Fibroblast of the aortic adventitia (primary cell): ENCODE measurements at places on chromosomes 7 and 10. TPM values are rescaled to one million over a fixed set of nuclear protein-coding genes. Genes with fewer than 3 reads are reported as not detected.

The PTF1A gene
- total RNA-seq, result not detected in 2 replicates

The AKR1C1 gene
- total RNA-seq, result 116 and 355 TPM in 2 replicates

The CYP17A1 gene
- total RNA-seq, result not detected in 2 replicates

The FRMPD2 gene
- total RNA-seq, result not detected in 2 replicates

The CNTNAP2 gene
- total RNA-seq, result under 0.01 TPM in 1 of 2 replicates, not detected in the other

The AKR1C4 gene
- total RNA-seq, result not detected in 2 replicates

The TLL2 gene
- total RNA-seq, result under 0.01 TPM in 2 replicates

The SYNPO2L gene
- total RNA-seq, result not detected in 2 replicates

The GPR85 gene
- 2.4 and 5.0 TPM in 2 replicates for total RNA-seq

The COL17A1 gene
- 2.0 and 2.3 TPM in 2 replicates for total RNA-seq

The PLPP4 gene
- 7.5 TPM in 1 of 2 replicates, not detected in the other for total RNA-seq

The POU6F2 gene
- total RNA-seq, result not detected in 2 replicates

The ENO4 gene
- total RNA-seq, result 0.27 and 1.4 TPM in 2 replicates

The CCDC172 gene
- total RNA-seq, result not detected in 2 replicates

The GIMAP7 gene
- total RNA-seq, result not detected in 2 replicates

The EIF5AL1 gene
- 1.5 TPM in 1 of 2 replicates, not detected in the other for total RNA-seq

The NUTM2A gene
- 0.33 TPM in 1 of 2 replicates, not detected in the other for total RNA-seq

The NUDT5 gene
- total RNA-seq, result 28.5 and 63.9 TPM in 2 replicates

The CALHM3 gene
- not detected in 2 replicates for total RNA-seq

The SFXN3 gene
- total RNA-seq, result 56.6 and 83.2 TPM in 2 replicates

The CPA4 gene
- 7.7 and 29.6 TPM in 2 replicates for total RNA-seq

The ZNF503 gene
- 21.7 and 29.8 TPM in 2 replicates for total RNA-seq

The PROSER2 gene
- total RNA-seq, result 3.1 and 4.7 TPM in 2 replicates

The NPTX2 gene
- 0.25 and 2.5 TPM in 2 replicates for total RNA-seq

The CPN1 gene
- not detected in 2 replicates for total RNA-seq

The CYP2C8 gene
- total RNA-seq, result not detected in 2 replicates

The AHR gene
- 326 and 493 TPM in 2 replicates for total RNA-seq

The ABI1 gene
- total RNA-seq, result 18.6 and 71.4 TPM in 2 replicates

The SAP25 gene
- total RNA-seq, result not detected in 2 replicates

The RAB19 gene
- not detected in 2 replicates for total RNA-seq

The RET gene
- 0.08 and 0.27 TPM in 2 replicates for total RNA-seq

The AGBL3 gene
- total RNA-seq, result 0.41 and 2.9 TPM in 2 replicates

The SPDYE16 gene
- 0.09 and 0.33 TPM in 2 replicates for total RNA-seq

The CALY gene
- total RNA-seq, result not detected in 2 replicates

The GAD2 gene
- total RNA-seq, result not detected in 2 replicates

The ACTL6B gene
- not detected in 2 replicates for total RNA-seq

The TNPO3 gene
- 56.7 and 63.3 TPM in 2 replicates for total RNA-seq

The CDK1 gene
- 0.90 and 82.9 TPM in 2 replicates for total RNA-seq

The ODAD2 gene
- total RNA-seq, result 0.18 and 0.57 TPM in 2 replicates

The CACNB2 gene
- total RNA-seq, result 0.82 and 2.1 TPM in 2 replicates

The DRGX gene
- total RNA-seq, result not detected in 2 replicates

The SEMA3A gene
- total RNA-seq, result 1.6 and 118 TPM in 2 replicates

The TMEM229A gene
- 3.8 TPM in 1 of 2 replicates, not detected in the other for total RNA-seq

The OR2F1 gene
- 0.09 TPM in 1 of 2 replicates, not detected in the other for total RNA-seq

The GSTO2 gene
- 3.4 and 8.9 TPM in 2 replicates for total RNA-seq

The BTBD16 gene
- 0.09 TPM in 1 of 2 replicates, not detected in the other for total RNA-seq

The CC2D2B gene
- total RNA-seq, result 0.09 TPM in 1 of 2 replicates, not detected in the other

The GALNT17 gene
- total RNA-seq, result 0.18 TPM in 1 of 2 replicates, not detected in the other

The CALD1 gene
- 201 and 686 TPM in 2 replicates for total RNA-seq

The NPC1L1 gene
- total RNA-seq, result under 0.01 TPM in 1 of 2 replicates, not detected in the other

The AGAP6 gene
- total RNA-seq, result 2.2 and 3.8 TPM in 2 replicates

The HHEX gene
- total RNA-seq, result 0.49 and 8.6 TPM in 2 replicates

The HOGA1 gene
- total RNA-seq, result 0.08 and 0.72 TPM in 2 replicates
